B cell (primary cell): ENCODE measurements at places on chromosomes 2 and 18.

- no peak for DNase-seq
Observed at GRCh38 chr2:200483729-200484198, 26.1 kb downstream of the KCTD18 start.

- DNase-seq = no peak
Observed at GRCh38 chr2:201139836-201140604, 24.1 kb downstream of the CFLAR start.

DNA sequence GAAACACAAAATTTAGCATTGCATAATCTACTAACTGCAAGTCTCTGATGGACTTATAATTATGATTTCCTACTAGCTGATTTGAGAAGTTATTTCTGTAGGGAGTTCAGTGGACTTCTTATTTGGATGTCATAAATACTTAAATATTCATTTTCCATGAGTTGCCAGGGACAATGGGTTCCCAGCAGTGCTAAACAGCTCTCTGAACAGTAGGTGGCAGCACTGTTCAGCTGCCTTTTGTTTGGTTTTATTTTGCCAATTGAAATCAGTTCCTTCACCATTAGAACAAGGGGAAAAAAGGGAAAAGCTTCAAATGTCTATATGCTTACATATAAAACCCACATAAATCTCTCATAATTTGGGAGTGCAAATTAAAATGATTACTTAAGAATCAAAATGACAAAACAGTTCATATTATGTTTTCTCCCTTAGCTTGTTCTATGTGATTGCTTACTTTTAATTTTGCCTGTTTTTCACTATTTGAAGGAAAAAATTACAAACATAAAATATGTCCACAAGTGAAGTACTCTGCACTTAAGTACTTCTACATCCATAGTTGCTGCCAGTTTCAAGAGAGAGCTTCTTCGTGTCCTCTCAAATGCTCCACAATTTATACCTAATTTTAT is 898.9 kb downstream of the CPS1 start:
- DNase-seq = peak; percentile 18

DNA sequence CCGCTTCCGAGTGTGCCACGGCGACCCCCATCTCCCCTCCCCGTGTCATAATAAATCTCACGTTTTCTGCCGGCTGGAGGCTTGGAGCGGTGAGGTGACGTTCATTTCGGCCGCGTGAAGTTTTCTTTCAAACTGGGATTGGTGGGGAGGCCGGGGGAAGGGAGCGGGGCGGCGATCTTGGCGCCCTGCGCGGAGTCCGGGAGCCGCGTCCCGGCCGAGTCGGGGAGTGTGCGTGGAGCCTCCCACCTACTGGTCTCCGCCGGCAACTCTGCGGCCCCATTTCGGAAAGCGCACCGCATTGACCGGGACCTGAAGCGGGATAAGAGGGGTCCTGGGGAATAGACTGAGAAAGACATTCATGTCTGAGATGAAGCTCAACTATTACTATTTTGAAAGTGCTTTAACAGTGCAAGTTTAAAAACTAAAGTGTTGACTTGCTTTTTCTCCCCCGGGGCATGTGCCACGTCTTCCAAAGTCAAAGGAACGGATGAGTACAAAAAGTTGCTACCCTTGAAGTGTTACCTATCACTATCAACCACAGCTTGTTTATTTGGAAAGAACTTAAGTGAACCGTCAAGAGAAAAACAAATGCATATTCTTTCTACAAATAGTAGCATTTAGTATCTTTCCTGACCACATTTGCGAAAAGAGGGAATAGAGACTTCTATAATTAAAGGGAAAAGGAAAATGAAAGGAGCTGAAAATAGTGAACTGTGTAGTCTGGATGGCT is 818 bp upstream of the IKZF2 start:
- DNase-seq = no peak
